ENCODE measurements at places on chromosomes 1 and 21. TPM values are rescaled to one million over a fixed set of nuclear protein-coding genes. Genes with fewer than 3 reads are reported as not detected.

GRCh38 chr1:80375109-80375508 lies 1368.6 kb upstream of the ADGRL4 start:
- no peak for DNase-seq

- DNase-seq, result no peak
These were observed 17.6 kb upstream of the RPRD2 start for GRCh38 chr1:150346316-150346715.

Gene SH2D2A
- polyA plus RNA-seq, result 0.52 TPM

GRCh38 chr1:152034324-152034653 lies 2.5 kb downstream of the S100A11 start:
- DNase-seq, result no peak

- no peak for DNase-seq
These were observed 42.3 kb downstream of the PLEKHO1 start for GRCh38 chr1:150192012-150192411.

DNA sequence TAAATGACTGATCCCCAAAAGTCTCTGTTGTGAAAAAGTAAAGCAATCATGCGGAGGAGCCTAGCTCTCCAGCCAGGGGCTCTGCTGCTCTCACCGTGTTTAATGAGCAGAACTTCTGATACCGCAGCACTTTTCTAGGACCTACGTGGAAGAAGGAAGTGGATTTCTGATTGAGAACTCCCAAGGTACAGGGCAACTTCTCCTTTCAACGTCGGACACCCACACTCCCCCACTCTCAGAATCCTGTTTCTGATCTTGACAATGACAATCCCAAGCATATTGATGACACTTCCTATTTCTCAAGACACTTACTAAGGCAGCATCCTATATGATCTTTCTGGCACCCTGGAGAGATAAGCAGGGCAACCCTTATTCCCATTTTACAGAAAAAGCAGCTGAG lies 78.4 kb downstream of the PROX1 start:
- no peak for DNase-seq

Gene CR1L
- polyA plus RNA-seq, result 1.2 TPM

- DNase-seq, result no peak
These were observed 27.3 kb upstream of the GLIS1 start for GRCh38 chr1:53766194-53766742.

Gene FGR
- polyA plus RNA-seq, result 1.2 TPM

Gene CD52
- 5.6 TPM for polyA plus RNA-seq

Gene EGLN1
- 39.7 TPM for polyA plus RNA-seq
